ENCODE measurements at places on chromosomes 4 and X.
A peak's percentile ranks its signal among the peaks of the same experiment; 100 is the strongest.

- peak; percentile 19 for DNase-seq
Observed at GRCh38 chrX:154096140-154097002, 1.1 kb downstream of the MECP2 start.

DNA sequence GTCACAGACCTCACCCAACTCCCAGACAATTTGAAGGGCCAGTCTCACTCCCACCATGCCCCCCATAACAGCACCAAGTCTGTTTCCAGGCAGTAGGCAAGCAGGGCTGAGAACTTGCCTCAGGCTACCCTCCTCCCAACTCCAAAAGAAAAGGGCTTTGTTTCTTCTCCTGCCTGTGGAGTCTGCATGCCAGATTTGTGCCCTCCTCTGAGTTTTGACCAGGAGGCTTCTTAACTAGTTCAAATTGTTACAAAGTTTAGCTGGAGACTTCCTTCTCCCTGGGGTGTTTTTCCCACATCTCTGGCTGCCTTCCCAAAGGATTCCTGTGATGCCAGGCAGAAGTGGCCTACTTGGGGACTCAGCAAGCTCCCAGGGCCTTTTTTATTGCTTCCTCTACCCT, 29.6 kb downstream of the PBDC1 start:
- no peak for DNase-seq

GRCh38 chr4:23579166-23579565, 310.7 kb downstream of the PPARGC1A start:
- no peak for DNase-seq

- DNase-seq: no peak
Observed at GRCh38 chr4:26179316-26179760, 141.5 kb upstream of the RBPJ start.

- DNase-seq: no peak
Observed at GRCh38 chr4:33349376-33349775, 2629.2 kb downstream of the PCDH7 start.

DNA sequence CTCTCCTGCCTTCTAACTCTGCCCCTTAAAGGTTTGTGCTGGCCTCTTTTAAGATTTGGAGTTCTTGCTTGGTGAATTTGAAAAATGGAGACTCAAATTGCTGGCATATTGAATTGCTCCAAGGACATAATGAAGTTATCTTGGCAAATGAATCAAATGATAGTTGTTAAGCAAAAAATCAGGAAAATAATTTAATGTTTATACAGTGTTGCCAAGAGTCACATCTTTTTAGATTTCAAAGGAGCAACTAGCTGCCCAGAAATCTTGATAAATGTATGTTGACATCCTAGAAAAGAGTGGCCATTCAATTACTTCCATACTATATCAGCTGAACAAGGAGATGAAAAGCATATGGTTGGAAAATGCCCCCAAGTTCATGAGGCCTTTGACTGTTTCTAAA, 610.0 kb upstream of the LCORL start:
- DNase-seq: no peak

GRCh38 chrX:129755779-129756650, 17.2 kb downstream of the XPNPEP2 start:
- peak; percentile 23 for DNase-seq

DNA sequence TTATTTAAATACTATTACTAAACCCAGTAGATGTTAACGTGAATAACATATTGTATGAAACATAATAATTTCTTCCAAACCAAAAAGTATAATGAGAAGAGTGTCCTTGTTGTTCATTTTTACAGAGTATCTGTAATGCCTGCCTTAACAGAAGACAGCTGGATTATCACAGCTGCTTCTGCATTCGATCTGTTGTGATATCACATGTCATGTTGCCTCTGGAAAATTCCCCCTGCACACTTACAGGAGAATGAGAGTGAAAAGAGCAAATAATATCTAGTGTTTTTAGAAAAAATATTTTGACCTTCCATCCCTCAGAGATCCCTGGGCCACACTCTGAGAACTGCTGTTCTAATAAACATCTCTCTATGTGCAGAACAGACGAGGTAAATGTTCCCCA, 240.1 kb upstream of the NOCT start:
- no peak for DNase-seq

DNA sequence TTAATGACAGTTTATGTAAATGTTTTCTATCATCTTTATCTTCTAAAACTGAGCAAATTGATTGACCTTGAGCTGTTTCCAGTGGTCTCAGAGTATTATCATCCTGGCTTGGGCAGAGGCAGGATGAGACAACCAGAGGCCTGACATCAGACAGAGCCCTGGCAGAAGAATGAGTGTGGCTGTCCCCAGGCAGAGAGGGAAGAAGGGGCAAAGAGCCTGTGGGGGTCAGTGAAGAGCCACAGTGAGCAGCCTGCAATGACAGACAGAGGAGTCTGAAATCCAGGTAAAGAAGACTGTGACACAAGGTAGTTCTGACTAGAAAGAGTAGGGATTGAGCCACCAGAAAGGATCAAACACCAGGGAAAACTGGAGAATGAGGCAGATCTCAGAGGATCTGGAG, 182.4 kb upstream of the ARSJ start:
- DNase-seq: no peak

- DNase-seq: no peak
Observed at GRCh38 chr4:184994623-184995010, 23.7 kb upstream of the HELT start.

GRCh38 chr4:53116954-53117353, 248.9 kb downstream of the SCFD2 start:
- DNase-seq: no peak

GRCh38 chr4:94453391-94453963, 1.7 kb downstream of the PDLIM5 start:
- DNase-seq: no peak

- DNase-seq: no peak
Observed at GRCh38 chr4:52876069-52876468, 14.0 kb downstream of the RASL11B start.

GRCh38 chrX:152245213-152245612, 106.8 kb upstream of the MAGEA10 start:
- no peak for DNase-seq

DNA sequence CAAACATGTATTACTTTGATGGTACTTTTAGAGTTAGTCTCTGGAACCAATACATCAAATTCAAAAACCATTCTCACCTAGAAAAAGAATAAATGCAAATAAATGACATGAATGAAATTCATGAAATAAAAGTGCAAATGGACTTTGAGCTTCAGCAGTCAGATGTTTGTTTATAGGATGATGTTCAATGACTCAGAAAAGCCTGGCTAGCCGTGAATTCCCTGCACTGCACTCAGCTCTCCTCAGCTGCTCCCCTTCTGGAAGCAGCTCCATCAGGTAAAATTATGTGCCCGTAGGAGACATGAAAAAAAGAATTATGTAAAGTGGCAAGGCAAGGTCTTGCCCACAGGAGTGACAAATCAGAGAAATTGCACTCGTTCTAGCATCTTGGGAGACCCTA, 390.6 kb downstream of the GPM6A start:
- DNase-seq: no peak

- DNase-seq: no peak
Observed at GRCh38 chrX:11558972-11559371, 106.7 kb downstream of the ARHGAP6 start.

DNA sequence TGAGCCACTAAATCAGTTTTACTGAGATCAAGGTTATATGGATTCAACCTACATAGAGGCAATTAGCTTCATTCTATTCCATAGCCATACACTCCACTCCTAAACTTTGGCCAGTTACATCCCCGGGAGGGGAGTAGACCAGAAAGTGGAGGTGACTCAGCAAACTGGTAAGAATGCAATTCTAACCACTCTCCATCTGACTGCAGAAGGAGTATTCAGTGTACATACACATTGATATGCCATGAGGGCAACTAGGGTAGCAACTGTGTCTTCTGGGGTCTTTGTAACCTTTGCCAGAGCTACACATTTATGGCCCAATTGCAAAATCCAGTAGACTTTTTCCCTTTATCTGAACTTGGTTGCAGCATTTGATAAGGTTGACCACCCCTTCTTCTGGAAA, 7.6 kb downstream of the SLC25A43 start:
- no peak for DNase-seq

- DNase-seq: no peak
Observed at GRCh38 chrX:151386838-151387459, 10.1 kb upstream of the VMA21 start.

- DNase-seq: no peak
Observed at GRCh38 chrX:14832586-14832985, 40.3 kb downstream of the FANCB start.

- DNase-seq: peak; percentile 27
Observed at GRCh38 chr4:107035819-107036583, at the start of gene DKK2. Gene DKK2 (minus strand): TSS chr4:107036313. CDS start chr4:107035591, 722 bp downstream.

DNA sequence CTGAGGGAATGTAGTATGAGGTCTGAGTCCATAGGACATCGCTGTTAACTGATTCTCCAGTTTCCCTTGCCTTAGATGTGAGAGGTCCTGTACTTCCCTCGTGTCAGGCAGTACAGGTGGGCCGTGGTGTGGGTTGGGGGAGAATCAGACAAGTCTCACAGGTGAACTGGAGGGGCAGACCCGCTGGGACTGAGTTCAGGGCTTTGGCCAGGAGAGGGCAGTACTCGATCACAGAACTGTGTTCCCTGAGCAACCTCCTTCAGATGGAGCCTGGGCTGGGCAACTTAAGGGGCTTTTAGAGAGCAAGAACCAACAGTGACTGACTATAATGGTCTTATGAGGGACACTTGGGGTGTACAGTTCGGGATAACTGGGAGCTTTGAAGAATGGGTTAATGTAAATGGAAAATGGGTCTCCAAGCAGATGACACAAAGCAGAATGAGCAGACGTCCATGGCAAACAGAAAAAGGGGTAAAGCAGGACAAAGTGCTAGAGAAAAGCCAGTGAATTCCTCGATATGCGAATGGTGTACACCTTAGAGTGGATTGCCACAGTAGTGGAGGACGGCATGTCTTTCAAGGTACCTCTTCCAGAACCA, 83.6 kb downstream of the CCNG2 start:
- peak; percentile 31 for DNase-seq

DNA sequence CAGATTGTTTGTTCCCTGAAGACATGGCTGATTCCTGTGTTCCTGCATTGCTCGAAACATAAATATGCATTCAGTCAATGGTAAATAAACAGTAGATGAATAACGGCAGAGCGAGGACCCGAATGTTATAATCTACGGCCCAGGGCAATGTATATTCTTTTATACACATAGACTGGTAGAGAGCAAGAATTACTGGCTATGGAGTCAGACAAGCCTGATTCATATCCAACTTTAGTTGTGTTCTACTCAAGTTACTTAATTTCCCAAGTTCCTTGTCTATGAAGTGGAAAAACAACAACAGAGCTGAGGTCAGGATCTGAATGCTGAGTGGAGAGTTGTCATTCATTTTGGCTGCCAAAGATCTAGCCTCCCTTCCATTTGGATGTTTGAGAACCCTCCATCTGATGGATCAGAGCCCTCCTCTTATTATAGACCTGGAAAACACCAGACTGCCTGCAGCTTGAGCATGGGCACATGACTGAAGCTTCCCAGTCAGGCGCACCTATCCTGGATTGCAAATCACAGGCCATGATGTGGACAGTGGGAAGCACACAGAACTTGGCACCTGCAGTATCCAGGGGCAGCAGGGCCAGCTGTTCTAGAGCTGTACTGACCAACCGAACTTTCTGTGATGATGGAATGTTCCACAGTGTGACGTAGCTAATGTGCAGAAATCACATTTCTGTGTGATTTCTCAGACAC, 80.1 kb downstream of the FAM184B start:
- no peak for DNase-seq

DNA sequence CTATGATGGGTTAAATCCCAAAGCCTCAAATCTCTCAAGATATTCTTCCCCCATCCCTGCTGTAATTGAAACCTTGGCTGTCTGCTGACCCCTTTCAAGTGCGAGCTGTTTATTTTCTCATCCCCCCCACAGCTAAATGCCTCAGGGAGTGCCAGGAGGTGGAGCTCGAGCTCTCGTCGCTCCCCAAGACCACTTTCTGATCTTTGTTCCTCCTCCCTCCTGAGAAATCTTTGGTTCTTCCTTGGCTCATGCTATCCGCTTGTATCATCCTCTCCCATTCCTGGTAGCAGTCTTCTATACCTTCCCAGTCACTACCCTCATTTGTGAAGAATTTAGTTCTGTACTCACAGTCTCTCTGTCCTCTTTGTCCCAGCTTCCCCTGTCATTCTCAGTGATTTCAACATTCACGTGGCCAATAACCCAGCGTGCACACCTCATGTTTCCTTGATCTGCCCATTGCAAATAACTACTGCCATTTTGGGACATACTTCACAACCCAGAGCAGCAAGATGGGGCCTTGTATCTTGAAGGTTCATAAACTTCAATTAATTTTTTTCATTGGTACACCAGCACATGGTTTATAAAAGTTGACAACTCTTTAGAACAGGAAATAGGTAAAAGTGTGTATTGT, 9.2 kb upstream of the SLC25A43 start:
- no peak for DNase-seq

DNA sequence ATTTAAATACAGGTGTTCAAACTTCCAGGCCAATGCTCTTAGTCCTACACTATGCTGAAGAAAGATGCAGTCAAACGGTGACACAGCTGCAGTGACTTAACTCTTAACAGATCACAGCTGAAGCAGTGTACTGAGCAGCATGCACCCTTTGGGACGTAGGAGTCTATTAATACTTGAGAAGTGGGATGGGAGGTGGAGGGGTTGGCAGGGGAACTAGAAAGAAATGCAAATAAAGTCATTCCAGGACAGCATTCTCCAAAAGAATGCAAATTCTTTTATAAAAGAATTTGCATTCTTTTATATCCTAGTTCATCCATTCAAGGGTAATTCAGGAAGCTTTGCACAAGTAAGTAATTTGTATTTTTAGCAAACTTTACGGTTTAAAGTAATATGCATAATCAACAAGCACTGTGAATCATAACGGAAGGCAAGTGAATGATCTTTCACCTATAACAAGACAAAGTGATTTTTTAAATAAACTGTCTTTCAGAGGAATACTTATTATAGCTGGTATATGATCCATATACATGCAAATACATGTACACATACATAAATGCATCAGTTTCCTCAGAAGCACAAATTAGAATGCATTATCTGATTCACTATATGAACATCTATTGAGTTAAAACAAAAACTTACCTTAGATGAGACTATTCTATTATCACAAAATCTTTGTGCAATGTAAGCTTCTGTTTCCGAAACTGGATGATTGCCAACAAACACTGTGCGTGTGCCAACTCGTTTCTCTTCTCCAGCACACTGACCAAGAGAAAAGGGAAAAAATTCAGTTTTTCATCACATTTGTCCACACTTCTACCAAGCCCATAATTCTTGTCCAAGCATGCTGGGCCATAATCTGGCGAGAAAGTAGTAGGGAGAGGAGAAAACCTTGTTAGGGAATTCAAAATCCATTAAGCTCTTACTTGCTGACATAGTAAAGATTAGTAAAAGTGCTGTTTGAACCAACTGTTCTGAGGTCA, 106.5 kb downstream of the ATP11C start:
- no peak for DNase-seq

DNA sequence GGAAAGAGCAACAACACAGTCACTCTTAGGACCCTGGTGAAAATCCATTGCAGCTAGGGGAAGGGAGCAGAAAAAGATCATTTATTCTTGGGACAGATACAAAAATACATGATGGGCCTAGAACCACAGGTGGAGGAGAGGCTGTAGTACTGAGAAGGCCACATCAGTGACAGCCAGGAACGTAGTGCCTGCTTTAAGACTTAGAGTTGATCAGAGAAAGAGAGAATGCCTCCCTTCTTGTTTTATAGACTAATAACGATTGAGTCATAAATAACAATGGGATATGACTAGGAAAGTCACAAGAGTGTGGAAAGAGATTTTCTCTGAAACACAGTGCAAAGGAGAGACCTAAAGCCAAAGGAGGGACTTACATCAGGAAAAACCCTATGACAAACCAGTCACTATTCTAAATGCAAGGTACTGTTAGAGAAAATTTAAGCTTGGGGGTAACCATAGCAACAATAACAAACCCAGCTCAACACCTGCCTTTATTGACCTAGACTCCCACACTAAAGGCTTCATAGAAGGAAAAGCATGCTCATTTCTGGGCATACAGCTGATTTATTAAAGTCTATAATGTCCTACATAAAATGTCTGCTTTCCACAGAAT, 1015.0 kb upstream of the GRID2 start:
- no peak for DNase-seq

All from psoas muscle (tissue), 8 donors.